ENCODE measurements at places on chromosomes 5 and 9.

DNA sequence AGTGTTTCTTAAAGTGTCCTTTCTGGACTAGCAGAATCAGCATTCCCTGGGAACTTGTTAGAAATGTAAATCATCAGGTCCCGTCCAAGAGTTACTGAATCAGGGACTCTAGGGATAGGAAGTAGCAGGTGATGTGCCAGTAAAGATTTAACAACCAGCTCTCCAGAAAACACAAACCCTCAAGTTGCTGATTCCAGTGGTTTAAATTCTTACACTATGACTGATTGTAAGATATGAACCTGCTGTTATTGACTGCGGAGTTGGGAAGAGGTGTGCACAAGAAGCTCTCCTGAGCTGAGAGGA, 39.1 kb upstream of the BASP1 start:
- no peak for DNase-seq

GRCh38 chr9:20507431-20507830, 114.9 kb downstream of the MLLT3 start:
- no peak for DNase-seq

DNA sequence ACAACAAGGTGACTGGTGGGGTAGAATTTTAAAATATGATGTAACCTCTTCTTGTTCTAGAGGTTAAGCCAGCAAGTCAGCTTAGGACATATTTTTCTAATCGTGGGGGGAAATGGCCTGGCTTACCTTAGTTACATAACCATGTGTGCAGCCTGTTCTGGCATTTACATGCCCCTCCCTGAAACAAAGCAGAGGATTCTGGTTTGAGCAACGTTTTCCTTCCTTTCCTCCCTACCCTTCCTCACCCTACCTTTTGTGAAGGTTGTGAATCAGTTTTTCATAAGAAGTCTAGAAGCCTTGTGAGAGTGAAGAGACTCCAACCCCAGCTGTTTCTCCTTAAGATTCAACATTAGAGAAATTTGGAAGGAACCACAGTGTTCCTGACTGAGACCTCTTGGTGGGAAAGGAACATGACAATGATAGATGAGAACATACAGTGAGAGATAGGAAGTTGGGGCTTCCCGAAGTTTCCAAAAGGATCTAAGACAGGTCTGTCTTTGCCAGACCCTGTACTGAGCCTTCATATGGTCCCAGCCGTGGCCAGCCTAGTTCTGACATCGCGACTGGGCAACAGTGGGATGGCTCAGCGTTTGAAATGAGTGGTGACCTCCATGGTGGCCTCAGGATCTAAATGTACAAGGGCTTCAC, 365.2 kb downstream of the SPATA31D1 start:
- DNase-seq = peak; percentile 8

- no peak for DNase-seq
These were observed 1829.6 kb upstream of the NUDT12 start for GRCh38 chr5:105392122-105392709.

DNA sequence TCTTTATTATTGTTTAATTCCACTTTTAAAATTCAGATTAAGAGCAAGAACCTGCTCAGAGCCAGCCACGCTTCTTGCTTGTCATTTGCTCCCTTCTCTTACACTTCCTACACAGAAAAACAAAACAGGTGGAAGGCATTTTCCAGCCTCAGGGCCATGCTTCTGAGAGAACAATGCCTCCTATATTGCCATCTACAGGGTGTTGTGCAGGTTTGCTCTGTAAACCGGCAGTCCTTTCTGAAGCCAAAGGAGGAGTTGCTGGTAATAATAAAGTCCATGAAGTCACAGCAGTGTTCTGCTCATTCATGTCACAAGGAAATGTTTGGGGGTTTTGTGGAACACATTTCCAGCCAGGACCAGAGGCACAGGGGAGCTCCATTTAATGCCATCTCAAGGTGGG, 16.1 kb upstream of the PRLR start:
- DNase-seq = no peak
